ENCODE measurements at places on chromosomes 7 and 10.

GRCh38 chr10:777913-778479, 88.5 kb upstream of the DIP2C start:
- DNase-seq: no peak

DNA sequence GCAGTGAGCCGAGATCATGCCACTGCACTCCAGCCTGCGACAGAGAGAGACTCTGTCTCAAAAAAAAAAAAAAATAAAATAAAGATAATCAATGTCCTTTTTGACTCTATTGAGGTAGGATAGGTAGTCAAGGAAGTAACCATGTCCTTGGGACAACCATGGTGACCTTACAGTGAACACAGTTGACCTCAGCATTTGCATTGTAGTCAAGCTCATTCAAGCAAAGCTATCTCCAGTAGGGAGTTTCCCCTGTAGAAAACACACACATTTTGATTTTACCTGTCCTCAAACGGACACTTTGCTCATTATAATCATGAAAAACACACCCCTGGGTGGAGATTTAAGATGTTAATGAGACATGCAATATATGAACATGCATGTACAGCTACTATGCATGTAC, 171.7 kb downstream of the KIF20B start:
- no peak for DNase-seq

- DNase-seq: peak; percentile 60
These were observed 65.5 kb downstream of the RALA start for GRCh38 chr7:39688611-39689480.

DNA sequence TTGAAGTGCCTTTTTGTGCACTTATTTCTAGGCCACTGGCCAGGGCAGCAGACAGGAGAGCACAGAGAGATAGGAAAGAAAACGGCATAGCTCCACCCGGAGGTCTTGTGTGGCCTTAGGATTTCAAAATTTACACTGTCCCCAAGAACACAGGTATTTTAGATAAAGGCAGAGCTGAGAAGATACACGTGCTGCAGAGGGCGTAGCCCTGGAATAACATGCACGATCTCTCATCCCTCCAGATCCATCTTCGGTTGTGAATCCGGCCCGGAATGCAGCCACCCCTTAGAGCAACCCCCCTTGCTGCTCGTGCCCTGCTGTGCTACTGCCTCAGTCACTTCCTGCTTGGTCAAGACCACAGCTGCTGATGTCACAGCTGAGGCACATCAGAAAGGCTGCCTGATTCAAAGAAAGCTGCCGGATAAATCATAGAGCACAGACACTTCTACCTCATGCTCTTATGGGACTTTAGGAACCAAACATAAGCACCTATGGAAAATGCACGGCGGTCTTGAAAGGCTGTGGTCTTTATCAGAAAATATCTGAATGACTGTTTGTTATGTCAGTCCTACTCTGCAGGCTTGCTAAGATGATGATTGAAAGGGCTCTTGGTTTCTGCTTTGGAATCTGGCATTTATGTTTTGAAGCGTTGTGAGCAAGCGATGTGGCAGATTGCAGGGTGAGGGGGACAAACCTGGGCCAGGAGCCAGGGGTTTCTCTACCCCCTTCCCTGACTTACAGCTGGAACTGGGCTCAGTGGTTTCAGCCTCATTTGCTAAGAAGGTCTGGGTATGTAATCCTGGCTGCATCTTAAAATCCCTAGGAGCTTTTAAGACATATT, 152.0 kb downstream of the SVIL start:
- peak; percentile 79 for DNase-seq

- DNase-seq: no peak
These were observed 254.5 kb downstream of the SORCS3 start for GRCh38 chr10:104895541-104895940.

DNA sequence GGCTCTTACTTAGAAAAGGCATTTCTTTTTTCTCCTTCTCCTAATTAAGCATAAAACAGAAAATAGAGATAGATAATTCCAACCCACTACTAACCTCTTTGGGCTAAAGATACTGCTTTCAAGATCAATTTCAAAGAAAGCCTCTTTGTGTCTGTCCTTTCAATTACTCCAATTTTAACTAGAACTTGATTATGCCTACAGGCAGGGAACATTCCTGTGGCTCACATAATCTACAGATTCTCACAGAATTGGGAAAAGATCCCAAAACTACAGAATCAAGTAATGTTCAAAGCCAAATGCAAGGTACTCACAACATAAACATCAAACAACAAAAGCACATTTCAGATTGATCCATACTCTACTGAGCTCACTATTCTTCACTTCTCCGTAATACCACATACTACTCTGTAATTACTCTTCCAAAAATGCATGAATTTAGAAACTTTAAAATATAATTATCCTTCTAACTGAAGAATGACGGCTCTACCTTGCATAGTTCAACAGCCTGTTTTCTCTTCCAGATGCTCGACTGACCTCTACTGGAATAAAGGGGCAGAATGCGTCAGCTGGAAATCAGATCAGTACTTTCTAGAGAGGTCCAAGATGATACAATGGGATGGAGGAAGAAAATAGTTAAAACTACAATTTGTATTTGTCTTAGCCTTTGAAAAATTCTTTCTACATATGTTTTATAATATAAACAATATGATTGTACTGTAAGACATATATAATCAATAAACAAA, 3.9 kb downstream of the MTERF1 start:
- DNase-seq: peak; percentile 18

DNA sequence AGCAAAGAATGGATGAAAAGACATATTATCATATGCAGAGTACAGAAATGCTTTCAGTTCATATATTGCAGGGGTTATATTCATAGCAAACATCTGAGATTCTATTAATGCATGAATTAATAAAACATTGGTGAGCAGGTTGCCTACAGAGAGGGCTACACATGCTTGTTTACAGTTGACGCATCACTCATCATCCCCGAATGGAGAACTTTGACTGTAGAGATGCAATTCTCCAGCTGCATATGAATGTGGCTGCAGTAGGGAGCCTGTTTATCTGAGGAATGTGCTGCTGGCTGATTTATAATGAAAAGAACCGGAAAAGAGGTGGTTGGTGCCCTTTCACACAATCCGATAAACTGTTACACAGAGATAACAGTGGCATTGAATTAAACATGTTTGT, 116.5 kb downstream of the GRM3 start:
- DNase-seq: no peak

- peak; percentile 86 for DNase-seq
These were observed 305.4 kb upstream of the PODXL start for GRCh38 chr7:131861620-131862346.

GRCh38 chr7:159198016-159198724, 53.5 kb upstream of the VIPR2 start:
- DNase-seq: no peak

- peak; percentile 43 for DNase-seq
These were observed 598 bp downstream of the MCMBP start for GRCh38 chr10:119871881-119872609.

- no peak for DNase-seq
These were observed 117.1 kb upstream of the TRIM24 start for GRCh38 chr7:138342990-138343389.

GRCh38 chr7:18638594-18639452, 143.3 kb downstream of the HDAC9 start:
- peak; percentile 54 for DNase-seq

DNA sequence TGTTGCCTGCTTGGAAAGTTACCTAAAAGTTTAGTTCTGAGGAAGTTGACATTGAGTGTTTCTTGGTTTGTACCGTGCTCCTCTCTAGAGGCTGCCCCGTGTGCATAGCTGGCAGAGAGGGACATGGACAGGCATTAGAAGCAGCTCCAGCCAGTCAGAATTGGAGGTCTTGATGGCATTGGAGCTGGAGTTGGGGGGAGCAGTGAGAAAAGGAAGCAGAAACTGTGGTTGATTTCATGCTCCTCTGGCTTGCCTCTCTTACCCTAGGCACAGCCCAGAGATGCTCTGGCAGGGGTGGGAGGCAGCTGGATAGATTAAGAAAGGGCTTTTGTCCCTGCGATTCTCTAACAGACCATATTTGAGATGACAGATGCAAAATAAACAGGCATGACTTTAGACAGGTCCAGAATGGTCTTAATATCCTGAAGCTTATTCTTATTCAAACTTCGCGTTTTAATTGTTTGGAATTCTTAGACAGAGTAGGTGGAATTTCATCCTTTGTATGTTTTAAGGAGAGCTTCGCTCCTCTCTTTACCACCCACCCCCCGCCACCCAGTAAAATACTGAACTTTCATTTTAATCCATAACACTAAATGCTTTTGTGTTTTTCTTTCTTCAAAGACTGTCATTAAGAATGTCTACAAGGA, 73.5 kb upstream of the GLCCI1 start:
- DNase-seq: no peak

- DNase-seq: no peak
These were observed 846 bp downstream of the ANKRD26 start for GRCh38 chr10:27099448-27099847.

- DNase-seq: no peak
These were observed 34.3 kb upstream of the HERPUD2 start for GRCh38 chr7:35729061-35729783.

Measured in fibroblast of lung (primary cell).